NCI-H1436 (cell line): ENCODE measurements at places on chromosomes 16 and 17.

DNA sequence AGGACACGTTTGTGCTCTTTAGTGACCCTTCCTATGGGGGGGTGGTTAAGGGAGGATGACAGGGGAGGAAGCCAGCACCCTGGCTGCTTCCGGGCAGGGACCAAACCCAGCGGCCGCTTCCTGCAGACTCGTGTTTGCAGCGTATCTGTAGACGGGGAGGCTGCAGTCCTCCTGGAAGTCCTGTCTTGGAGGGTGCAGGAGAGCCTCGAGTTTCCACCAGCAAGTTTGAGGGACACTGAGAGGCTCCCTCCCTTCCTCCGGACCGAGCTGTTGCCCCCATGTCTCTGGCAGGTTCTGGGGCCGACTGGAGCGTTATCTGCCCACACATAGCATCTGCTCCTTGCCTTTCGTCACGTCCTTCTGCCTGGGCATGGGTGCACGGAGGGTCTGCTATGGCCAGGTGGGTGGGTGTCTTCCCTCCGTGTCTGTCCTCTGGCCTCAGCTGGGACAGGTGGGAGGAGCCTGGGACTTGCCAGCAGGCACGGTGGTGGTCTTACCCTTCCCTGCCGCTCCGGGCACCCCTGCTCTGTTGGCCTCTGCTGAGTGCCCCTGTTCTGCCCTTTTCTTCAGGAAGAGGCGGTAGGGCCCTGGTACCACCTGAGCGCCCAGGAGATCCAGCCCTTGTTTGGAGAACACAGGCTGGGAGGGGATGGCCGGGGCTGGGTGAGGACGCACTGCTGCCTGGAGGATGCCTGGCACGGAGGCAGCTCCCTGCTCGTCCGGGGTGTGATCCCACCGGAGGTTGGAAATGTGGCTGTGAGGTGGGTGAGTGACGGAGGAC is 8.8 kb downstream of the ENGASE start:
- DNase-seq, result no peak

DNA sequence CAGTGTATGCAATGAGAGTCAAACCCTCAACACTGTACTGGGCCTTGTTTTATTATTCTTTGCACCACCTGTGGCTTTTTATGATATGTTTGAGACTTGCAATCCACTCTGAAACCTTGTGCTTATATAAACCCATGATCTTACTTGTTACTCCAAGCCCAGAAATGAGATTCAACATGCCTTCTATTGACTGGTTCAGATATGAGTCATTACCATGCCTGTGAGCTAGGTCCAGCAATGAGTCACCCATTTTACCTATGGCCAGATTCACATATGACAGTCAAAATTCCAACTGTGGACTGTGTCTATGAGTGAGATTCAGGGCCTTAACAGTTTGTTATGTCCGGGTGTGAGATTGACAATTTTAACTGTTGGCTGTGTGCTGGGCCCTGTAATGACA is 1846.1 kb downstream of the TP53TG3F start:
- DNase-seq, result no peak

DNA sequence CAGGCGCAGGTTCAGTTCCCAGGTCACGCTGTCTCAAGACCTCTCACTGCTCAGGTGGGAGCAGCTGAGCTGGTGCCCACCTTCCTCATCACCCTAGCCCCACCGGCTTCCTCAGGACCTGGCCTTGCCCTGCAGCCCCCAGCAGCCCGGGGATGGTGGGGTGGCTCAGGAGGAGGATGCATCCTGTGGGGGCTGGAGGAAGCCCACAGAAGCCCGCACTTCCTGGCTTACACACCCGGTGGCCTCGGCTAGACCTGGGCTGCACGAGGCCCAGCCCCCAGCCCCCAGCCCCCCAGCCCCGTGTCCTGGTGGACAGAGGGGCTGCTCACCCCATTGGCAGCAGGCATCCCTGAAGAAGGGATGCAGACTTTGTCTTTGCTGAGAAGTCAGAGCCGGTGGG is 43.4 kb downstream of the BAHCC1 start:
- no peak for DNase-seq

GRCh38 chr17:44241106-44241624 is 21.7 kb upstream of the UBTF start:
- no peak for DNase-seq

DNA sequence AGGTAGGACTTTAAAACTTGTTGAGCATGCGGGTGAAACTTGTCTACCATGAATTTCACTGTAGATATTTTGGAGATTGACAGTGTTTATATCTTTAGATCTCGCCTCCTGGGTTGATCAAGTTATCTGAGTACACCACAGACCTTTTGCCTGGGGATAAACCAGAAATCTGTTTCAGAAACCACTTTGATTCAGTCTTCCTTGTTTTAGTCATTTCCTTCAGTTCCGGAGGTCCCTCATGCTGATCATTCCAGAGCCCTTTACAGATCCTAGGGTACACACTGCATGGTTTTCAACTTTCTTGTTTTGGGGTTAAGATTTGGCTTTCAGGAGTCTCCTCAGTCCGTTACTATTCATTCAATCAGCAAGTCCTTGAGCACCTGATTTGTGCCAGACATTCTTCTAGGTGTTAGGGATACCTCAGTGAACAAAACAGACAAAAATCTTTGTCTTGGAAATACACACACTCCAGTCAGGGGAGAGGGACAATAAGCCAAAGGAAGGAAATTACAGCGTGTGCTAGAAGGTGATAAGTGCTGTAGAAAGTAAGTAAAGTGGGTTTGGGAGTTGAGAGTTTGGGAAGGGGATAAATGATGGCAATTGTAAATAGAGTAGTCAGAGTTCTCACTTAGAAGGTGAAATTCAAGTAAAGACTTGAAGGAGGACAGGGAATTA is 12.2 kb downstream of the NOD2 start:
- DNase-seq, result no peak

DNA sequence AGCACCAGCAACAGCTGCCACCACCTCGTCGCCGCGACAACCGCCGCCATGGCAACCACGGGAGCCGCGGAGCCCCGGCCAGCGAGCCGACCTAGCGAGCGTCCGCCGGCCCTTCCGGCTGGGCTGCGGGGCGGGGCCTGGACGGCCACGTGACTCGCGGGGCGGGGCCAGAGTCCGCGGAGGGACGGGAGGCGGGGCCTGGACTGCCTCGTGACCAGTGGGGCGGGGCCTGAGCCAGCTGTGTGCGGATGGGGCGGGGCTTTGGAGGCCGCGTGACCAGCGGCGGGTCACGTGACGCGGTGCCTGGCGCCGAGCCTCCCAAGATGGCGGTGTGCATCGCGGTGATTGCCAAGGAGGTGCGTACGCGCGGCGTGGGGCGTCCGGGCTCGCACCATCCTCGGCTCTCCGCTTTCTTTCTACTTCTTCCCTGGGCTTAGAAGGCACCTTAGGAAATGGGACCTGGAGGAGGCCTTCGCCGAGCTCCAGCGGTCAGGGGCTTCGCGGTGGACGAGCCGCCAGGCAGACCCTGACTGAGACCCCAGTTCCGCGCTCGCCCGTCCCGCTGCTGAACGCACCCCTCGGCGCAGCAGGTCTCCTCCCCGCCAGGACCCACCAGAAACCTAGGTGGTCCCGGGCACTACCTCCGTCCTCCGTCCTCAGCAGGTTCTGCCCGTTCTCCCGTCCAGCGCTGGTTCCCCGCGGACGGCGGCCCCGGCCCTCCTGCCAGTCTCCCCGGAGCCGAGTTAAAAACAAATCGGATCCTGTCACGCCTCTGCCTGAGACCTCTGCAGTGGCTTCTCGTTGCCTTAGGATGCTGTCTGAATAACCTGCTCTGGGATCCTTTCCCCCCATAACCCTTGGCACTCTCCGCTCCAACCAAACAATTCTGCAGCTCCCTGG is at the start of the genes GALNS and TRAPPC2L:
GALNS (minus strand) TSS at position 120 of the 900 bp plus-strand sequence; CDS start at position 50, 70 bp downstream.
TRAPPC2L (plus strand) TSS at position 300 of the 900 bp plus-strand sequence; CDS start at position 324, 24 bp downstream.
- peak; percentile 96 for DNase-seq

GRCh38 chr16:77439106-77439505 is 4.3 kb upstream of the ADAMTS18 start:
- no peak for DNase-seq

GRCh38 chr17:79993390-79994227 is 42.1 kb downstream of the TBC1D16 start:
- DNase-seq, result peak; percentile 75

- no peak for DNase-seq
These were observed 44.9 kb downstream of the SSH2 start for GRCh38 chr17:29885031-29885640.

DNA sequence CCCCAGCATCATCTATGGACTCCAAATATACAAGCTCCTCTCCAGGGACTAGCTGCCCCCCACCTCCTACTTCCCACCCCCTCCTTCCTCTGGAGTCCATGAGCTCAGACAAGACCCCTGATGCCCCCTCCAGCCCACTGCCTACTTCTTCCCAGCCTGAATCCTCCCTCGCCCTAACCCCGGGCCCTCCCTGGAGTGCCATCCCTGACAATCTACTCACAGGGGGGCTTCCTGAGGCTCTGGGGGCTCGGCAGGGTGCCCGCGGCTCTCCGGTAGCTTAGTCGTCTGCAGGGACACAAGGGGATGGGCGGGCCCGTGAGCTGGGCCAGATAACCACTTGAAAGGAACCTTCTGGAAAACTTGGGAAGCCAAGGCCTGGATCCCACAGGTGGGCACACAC is 15.1 kb downstream of the MPP3 start:
- no peak for DNase-seq

DNA sequence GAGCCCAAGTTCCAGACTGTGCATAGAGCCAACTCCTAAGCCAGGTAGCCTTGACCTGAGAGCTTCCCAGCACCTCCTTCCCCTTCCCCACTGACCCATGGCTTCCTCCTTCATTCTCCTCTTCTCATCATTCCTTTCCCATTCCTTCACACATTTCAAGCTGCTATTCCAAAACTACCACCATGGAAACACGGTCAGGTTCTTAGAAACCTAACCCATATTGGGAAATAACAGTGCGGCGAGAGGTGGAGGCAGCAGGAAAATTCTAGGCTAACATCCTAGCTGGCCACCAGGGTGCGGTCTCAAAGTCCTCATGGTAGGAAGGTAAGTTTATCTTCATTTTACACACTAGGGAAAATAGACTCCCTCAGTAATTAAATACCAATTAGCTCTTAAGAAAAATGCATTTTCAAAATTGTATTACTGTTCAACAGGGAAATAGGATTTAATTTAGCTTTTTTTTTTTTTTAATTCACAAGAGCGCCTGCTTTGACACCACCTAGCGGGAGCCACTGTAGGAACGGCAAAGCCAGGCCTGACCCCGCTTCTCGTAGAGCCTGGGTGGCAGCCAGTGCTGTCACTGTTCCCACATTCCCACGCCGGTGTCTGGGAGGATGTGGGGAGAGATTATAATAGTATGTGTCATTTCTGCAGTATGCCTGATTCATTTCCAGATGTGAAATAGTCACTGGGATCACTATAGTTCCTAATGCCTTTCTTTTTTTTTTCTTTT is 14.0 kb upstream of the SPHK1 start:
- DNase-seq, result no peak

DNA sequence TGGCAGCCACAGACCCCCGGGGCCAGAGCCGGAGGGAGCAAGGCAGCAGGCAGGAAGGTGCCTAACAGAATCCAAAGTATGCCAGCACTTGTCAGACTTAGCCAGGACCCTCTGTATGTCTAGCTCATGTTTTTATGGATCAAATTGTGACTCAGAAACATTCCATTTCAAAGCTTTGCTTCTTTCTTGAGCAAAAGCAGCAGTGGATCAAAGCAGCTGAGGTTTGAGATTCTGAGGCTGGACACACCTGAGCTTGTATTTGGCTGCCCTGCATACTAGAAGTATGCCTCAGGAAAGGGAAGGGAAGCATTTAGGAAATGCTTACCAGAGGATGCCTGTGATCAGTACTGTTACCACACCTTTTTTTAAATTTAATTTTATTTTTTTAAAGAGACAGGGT is 5.7 kb upstream of the MYO1C start:
- no peak for DNase-seq

- no peak for DNase-seq
These were observed 181.4 kb upstream of the WSCD1 start for GRCh38 chr17:5888811-5889210.

- DNase-seq, result no peak
These were observed 16.0 kb downstream of the C17orf100 start for GRCh38 chr17:6667516-6667915.
